ENCODE measurements at places on chromosomes 4 and X.

GRCh38 chrX:118495958-118496762 lies 545 bp downstream of the DOCK11 start:
- DNase-seq = no peak

- no peak for DNase-seq
These were observed 373.1 kb downstream of the GABRG1 start for GRCh38 chr4:45750721-45751120.

- DNase-seq = no peak
These were observed 1.8 kb downstream of the FLNA start for GRCh38 chrX:154372612-154373022.

DNA sequence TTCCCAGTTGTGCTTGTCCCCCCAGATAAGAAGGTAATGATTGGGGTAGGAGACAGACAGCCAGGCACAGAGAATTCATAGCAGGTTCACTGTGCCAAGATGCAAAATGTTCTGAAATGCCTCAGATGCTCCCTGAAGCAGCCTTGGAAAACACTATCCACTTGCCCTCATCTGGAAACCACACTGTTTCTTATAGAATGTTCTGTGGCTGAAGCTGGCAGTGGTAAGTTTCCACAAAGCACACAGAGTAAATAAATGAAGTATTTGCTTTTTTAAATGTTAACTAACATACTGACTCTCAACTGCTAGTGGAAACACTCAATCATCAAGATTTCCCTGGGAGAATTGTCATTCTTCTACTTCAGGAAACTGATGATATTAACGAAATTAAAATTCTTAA lies 311.4 kb downstream of the PRDM5 start:
- DNase-seq = no peak
